ENCODE measurements at places on chromosomes 7 and 10. TPM values are rescaled to one million over a fixed set of nuclear protein-coding genes. Genes with fewer than 3 reads are reported as not detected.

CYP2C19 gene
- total RNA-seq = not detected

GRCh38 chr7:28107960-28108359 is 72.6 kb downstream of the JAZF1 start:
- no peak for DNase-seq

GPR26 gene
- total RNA-seq = not detected

DNA sequence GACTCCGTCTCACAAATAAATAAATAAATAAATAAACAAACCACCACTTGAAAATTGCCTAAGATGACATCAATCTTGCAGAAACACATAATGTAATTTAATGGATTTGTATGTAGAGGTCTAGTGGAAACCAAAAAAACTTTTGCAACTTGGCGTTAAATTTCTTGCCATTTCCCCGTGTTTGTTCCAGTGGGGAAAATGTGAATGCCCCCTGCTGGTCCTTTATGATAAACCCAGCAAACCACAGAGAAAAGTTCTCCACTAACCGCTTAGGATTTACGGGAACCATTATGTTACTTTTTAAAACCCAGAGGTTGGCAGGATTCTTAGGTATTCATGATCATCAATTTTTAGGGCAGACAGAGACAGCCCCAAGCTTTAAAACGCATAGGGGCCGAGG is 32.5 kb downstream of the LAMB4 start:
- no peak for DNase-seq

MRC1 gene
- 62.6 TPM for total RNA-seq

DNA sequence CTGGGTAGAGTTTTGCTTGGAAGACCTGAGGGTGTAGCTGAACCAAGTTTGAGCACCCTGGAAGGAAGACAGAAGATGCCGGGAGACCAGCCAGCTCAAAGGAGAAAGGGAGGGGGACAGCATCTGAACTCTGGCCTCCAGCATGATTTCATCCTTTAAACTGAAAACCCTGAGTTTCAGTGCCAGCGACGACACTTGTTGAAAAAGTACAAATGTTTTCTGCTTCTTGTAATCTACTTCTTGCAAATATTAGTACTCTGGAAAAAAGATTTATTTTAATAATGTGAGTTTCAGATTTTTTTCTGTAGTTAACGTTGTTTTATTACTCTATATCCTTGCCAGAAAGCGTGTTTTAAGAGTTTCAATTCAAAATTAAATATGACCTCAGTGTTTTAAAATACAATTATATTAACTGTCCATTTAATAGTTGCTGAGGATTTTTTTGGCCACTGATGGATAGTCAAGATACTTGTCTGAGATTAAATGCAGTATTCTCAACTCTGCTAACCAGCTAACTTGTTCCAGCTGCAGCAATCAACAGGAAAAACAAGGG is 227.7 kb downstream of the MGMT start:
- no peak for DNase-seq

DNA sequence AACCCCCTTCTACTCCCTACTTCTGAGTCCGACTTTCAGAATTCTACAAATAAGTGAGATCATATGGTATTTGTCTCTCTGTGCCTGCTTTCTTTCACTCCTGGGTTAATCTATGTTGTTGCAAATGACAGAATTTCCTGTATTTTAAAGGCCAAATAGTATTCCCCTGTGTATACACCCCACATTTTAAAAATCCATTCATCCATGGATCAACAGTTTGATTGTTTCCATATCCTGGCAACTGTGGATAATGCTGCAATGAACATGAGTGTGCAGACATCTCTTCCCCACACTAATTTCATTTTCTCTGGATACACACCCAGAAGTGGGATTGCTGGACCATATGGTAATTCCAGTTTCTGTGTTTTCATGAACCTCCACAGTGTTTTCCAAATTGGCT is 225.8 kb upstream of the TCERG1L start:
- DNase-seq = no peak

GTF2IRD1 gene
- total RNA-seq = 14.4 TPM

GRCh38 chr7:105958012-105958411 is 5.1 kb upstream of the CDHR3 start:
- DNase-seq = no peak

AZGP1 gene
- not detected for total RNA-seq

SLC16A12 gene
- 1.5 TPM for total RNA-seq

DNA sequence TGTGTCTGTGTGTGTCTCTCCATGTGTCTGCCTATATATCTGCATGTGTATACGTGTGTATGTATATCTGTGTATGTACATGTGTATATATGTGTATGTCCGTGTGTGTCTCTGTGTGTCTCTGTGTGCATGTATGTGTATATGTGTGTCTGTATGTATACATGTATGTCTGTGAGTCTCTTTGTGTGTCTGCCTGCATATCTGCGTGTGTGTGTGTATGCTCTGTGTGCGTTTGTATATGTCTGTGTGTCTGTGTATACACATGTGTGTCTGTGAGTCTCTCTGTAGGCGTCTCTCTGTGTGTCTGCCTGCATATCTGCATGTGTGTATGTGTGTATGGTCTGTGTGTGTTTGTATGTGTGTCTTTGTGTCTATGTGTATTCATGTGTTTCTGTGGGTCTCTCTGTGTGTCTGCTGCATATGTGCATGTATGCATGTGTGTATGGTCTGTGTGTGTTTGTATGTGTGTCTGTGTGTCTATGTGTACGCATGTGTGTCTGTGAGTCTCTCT is 23.7 kb upstream of the KLF6 start:
- DNase-seq = no peak

GRCh38 chr10:35940141-35941041 is 298.3 kb upstream of the FZD8 start:
- no peak for DNase-seq

PTEN gene
- 146 TPM for total RNA-seq

GRCh38 chr7:6642239-6642839 is 5.2 kb downstream of the ZNF316 start:
- DNase-seq = no peak

OGDHL gene
- total RNA-seq = not detected

DNA sequence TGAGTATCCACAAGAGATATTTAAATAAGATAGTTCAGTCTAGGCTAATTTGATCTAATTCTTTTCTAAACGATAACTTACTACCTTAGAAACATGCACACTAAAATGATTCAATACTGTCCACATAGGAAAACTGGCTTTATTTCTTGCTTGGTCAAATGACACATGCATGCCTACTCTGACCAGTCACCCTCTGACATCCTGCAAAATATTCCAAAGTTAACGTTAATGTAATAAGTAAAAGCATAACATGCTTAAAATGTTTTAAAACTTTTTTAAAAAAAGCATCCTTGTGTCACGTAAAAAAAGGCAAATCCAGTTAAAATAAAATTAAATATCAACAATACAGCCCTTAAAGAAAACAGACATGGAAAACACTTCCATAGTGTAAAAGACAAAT is 70.2 kb downstream of the UBE2H start:
- no peak for DNase-seq

DNA sequence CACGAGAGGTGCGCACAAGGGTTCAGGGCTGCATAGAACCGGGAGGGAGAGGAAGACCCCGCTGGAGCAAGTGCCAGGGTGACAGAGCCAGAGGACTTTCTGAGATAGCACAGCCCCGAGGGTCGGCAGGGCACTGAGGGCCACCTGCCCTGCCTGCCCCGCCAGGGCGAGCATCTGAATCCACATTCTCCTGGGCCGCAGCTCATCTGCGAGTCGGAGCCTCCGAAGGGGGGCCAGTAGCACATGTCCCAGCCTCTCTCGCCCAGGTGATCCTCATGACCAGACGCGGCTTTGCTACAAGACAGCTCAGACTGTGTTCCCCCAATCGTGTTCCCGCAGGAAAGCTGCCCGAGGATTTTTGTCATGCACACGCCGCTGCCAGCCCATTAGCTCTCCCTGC is 71.2 kb downstream of the ADARB2 start:
- DNase-seq = no peak

DNA sequence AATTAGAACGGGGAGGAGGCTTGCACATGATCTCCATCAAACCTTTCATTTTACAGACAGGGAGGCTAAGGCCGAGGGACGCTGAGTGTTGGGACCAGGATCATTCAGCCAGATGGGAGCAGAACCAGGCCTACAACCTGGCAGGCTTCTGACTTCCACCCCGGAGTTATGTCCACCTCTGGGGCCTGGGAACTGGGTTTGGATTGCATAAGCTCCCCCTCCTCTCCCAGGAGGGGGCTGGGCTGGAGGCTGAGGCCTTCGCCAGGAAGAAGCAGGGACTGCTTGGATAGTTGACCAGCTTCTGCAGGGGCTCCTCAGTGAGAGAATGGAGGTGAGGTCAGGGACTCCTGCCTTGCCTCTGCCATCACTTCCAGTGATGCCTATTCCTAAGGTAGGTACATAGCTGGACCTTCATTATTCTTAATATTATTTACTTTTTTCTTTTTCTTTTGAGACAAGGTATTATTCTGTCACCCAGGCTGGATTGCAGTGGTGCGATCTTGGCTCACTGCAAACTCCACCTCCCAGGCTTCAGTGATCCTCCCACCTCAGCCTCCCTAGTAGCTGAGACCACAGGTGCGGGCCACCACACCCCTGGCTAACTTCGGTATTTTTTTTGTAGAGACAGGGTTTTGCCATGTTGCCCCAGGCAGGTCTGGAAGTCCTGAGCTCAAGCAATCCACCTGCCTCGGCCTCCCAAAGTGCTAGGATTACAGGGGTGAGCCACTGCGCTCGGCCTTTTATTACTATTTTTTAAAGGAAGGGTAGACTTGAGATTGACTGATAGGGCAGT is 1.3 kb downstream of the SNX10 start:
- DNase-seq = no peak

KEL gene
- not detected for total RNA-seq

DNA sequence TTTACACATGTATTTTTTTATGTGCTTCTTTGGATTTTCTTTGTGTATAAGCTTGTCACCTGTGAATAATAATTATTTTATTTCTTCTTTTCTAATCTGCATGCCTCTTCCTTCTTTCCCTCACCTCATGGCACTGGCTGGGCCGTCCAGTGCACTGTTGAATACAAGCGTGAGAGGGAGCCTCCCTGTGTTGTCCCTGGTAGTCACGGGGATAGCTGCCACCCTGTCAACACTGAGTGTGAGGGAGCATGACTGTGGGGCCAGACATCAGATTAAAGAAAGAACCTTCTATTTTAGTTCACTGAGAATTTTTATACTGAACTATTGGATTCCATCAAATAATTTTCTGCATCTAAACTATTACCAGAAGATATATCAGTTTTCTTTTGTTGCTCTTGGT is 187.9 kb downstream of the CDC14C start:
- DNase-seq = no peak

DNA sequence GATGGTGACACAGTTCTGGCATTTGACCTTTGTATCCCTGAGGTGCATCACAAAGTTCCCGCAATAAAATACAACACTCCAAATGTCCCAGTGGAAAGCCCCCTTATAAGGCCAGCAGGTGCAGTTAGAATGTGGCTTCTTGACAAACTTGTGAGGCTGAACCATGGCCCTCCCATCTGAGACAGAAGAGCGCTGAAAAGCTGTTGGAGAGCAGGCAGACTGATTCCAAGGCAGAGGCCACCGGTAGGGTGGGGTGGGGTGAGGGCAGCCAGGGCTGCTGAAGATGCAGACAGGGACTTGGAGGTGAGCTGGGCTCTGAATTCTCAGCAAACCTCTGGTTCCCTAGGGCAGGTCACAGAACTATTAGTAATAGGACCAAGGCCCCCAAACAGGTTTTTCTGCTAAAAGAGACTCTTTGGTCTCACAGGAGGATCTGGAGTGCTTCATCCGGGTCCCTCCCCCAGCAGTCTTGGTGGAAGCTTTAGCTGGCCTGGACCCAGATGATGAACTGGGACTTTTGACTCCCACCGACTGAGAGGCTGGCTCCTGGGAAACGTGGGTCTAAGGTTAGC is 15.6 kb upstream of the CHST3 start:
- DNase-seq = no peak

INMT gene
- total RNA-seq = 243 TPM

DNA sequence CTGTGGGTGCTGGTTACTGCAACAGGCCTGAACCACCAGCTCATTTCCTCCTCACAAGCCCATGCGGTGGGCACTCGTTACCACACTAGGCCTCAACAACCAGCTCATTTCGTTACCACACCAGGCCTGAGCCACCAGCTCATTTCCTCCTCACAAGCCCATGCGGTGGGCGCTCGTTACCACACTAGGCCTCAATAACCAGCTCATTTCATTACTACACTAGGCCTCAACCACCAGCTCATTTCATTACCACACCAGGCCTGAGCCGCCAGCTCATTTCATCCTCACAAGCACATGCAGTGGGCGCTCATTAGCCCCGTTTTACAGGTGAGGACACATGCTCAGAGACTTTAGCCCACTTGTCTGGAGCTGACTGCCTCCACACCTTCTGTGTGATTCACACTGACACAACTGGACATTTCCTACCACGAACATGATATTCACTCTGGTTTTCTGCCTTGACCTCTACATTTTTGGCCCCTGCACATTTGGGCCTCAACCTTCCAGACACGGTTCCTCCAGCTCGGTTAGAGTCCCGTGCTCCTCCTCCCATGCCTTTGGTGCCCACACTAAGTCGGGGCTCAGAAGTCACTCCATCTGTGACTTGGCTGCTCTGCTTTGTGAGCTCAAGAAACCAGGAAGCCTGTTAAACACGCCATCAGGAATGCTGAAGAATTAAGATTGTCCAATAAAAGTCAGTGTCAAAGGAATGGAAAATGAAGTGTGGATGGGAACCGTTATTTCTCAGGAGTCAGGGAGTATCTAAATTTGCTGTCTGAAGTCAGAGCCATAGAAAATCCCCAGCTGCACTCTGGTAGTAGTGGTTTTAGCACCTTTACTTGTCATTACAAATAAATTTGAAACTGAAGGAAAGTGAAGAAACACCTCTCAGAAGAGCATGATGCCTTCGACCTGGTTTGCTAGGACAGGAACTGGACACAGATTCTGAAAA is 55.8 kb upstream of the LANCL2 start:
- no peak for DNase-seq

YAE1 gene
- 11.9 TPM for total RNA-seq

GRCh38 chr7:135168001-135168400 is 2.5 kb downstream of the CYREN start:
- DNase-seq = no peak

- no peak for DNase-seq
Observed at GRCh38 chr7:50349963-50350944, 45.7 kb downstream of the IKZF1 start.

DNA sequence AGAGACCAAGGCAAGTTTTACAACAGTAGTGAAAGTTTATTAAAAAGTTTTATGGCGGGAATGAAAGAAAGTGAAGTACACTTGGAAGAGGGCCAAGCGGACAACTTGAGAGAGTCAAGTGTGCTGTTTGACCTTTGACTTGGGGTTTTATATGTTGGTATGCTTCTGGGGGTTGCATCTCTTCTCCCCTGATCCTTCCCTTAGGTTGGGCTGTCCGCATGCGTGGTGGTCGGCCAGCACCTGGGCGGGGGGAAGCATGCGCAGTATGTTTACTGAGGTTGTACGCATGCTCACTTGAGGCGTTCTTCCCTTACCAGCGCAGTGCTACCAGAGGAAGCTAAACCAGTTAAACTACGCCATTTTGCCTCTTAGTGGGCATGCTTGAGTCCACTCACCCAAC is 31.9 kb downstream of the NUP42 start:
- no peak for DNase-seq

- no peak for DNase-seq
Observed at GRCh38 chr10:128779416-128779815, 653.2 kb upstream of the MKI67 start.

C7orf33 gene
- total RNA-seq = not detected

Measured in thoracic aorta (tissue), 2 donors.